ENCODE measurements at places on chromosomes 5 and 9.

DNA sequence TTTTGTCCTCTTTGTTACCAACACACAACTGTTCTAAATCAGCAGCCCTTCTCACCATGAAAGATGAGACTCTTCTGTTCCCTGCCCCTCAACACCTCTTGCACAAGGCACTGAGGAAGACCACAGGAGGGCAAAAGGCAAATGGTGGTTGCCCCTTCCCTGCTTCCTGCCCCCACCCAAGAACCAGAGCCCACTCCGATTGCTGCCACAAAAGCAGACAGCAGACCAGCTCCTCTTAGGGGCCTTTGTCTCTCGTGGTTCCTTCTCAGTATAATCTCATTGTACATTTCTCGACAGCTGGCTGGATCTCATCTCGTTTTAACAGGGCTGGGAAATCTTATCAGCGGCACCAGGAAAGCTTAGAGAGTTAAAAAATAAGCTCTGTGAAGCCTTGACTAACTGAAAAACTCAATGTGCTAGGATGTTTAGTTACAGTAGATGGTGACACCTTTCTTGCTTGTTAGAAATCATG, 1.1 kb downstream of the MVB12B start:
- DNase-seq: no peak

- DNase-seq: peak; percentile 50
These were observed 47.8 kb downstream of the ERGIC1 start for GRCh38 chr5:172881691-172882370.

- DNase-seq: no peak
These were observed 15.6 kb downstream of the SLC27A6 start for GRCh38 chr5:128980917-128981316.

GRCh38 chr5:67214707-67215447, 18.3 kb upstream of the CD180 start:
- no peak for DNase-seq

DNA sequence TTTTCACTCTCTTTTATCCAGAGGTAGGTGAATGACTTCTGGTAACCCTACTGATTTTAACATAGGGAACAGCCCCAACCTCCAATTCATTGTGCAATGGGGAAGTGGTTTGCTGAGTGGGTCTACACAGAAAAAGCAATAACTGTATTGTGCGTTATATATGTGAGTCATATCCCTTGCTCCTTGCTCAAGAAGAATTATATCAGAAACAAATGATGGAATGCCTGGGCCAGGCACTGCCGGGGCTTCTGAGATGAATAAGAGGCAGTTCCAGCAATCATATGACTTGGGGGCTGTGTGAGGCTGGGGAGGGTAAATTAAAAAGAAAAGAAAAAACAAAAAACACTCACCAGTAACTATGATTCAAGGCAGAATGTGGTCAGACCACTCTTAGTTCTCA, 79.2 kb upstream of the ABCA1 start:
- DNase-seq: peak; percentile 66

GRCh38 chr9:81608289-81608657, 81.1 kb downstream of the TLE1 start:
- no peak for DNase-seq

GRCh38 chr9:127832248-127832647, 22.2 kb downstream of the ENG start:
- DNase-seq: no peak

DNA sequence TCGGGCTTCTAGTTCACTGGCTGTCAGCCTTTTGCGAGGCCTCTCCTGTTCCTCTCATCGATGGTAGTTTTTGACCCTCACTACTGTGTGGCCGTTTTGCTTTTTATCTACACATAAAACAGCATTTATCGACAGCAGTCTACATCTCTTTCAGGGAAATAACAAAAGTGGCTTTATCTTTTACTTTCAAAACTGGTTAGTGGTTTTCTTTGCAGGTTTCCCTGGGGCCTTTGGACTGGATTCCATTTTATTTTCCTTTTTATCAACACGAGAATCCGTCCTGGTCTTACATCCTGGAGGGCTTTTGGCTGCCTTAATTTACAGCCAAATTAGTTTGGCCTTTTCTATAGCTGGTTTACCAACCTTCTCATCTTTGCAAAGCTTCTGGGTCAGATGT, 793 bp upstream of the PKD2L2 start:
- no peak for DNase-seq

- no peak for DNase-seq
These were observed 47.5 kb downstream of the UBE2QL1 start for GRCh38 chr5:6496207-6496584.

DNA sequence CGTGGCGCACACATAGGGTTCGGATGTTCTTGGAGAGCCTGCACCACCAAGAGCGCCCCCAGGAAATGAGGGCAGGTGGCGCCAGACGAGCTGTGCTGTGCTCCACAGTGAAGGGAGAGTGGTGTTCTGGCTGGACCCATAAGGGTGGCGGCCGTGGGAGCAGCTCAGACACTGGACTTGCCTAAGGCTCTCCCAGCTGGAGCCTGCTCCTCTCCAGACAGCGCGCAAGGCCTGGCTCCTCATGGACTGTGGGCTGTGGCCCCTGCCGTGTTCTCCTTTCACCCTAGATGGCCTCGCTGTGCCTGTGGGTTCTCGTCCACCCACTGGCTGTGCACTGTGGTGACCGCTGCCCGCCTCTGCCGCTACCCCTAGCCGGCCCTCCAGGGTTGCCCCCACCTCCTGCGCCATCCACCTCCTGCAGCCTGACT, 92.9 kb downstream of the EHMT1 start:
- no peak for DNase-seq

GRCh38 chr5:125463466-125464092, 717.1 kb upstream of the ZNF608 start:
- DNase-seq: no peak

DNA sequence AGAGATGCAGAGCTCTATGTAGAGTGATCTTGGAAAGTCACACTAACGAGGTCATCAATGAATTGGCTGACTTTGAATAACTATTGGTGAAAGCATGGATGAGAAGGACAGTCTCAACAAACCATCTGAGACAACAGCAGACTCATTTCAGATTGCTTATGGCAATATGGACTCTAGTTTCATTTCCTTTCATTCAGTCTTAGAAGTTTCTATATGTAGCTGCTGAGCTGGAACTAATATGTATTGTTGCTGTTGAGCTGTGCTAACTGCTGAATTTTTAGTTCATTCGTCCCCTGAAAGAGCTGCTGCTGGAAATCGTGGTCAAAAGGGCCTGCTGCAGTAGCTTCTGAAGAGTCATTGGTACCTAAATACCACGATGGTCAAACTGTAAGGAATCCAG, 31.3 kb downstream of the TNFSF15 start:
- DNase-seq: no peak

- no peak for DNase-seq
These were observed 100.9 kb upstream of the IL6ST start for GRCh38 chr5:56095579-56096102.

- no peak for DNase-seq
These were observed 22.9 kb downstream of the RGMB start for GRCh38 chr5:98796197-98796972.

DNA sequence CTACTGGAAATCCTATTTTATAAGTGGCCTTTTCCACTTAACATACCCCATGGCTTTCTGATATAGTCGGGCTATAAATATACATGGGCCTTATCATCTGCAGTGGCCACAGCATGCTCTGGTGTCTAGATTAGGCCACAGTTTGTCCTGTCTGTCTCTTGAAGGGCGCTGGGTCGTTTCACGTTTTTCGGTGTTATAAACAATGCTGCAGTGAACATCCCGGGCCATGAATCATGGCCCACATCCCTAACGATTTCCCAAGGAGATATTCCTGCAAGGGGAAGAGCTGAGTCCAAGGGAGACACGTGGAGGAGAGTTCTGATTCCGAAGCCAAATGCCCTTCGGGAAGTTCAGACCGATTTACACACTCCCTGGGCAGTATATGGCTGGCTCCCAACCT, 8.4 kb downstream of the PLPP7 start:
- no peak for DNase-seq

GRCh38 chr5:151881621-151882225, 42.9 kb downstream of the GLRA1 start:
- DNase-seq: no peak

GRCh38 chr9:129093602-129094386, 12.9 kb downstream of the DOLPP1 start:
- DNase-seq: no peak

GRCh38 chr9:93902051-93902779, 52.9 kb downstream of the BARX1 start:
- no peak for DNase-seq

DNA sequence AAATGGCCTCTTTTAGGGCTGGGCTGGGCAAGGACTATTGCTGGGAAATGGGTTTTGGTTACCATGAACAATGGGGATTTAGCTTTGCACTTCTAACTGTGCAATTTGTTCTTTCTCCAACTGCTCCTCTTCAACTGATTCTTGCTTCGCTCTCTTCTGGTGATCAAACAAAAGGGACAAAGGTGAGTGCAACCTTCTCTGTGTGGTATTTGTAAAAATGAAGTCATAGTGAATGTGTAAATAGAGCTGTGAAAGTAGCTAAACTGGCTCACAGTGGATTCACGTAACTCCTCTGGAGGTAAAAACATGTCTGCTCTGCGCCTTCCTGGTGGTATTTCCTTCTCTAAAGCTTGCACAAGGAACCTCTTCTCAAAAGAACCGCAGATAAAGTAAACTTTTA, 20.9 kb upstream of the SPINK14 start:
- DNase-seq: no peak

GRCh38 chr5:40217553-40217952, 462.2 kb upstream of the PTGER4 start:
- no peak for DNase-seq

- DNase-seq: peak; percentile 41
These were observed 7.9 kb upstream of the LHX6 start for GRCh38 chr9:122236681-122237080.

DNA sequence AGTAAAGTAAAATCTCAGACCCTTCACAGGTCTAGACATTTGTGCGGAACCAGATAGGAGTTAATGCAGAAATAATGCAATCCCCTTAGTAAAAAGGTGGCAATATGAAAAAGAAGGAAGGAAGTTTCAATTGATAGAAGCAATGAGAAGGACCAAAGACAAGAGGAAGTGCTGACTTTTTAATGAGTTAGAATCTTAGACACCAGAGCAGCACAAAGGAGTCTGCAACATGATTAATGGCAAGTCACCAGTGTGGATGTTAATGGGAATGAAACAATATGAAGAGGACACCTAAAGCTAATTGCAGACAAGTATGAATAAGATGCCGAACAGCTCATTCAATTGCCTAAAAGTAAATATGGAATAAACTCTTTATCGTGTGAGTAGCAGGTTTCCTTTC, 50.9 kb downstream of the MEGF9 start:
- no peak for DNase-seq

DNA sequence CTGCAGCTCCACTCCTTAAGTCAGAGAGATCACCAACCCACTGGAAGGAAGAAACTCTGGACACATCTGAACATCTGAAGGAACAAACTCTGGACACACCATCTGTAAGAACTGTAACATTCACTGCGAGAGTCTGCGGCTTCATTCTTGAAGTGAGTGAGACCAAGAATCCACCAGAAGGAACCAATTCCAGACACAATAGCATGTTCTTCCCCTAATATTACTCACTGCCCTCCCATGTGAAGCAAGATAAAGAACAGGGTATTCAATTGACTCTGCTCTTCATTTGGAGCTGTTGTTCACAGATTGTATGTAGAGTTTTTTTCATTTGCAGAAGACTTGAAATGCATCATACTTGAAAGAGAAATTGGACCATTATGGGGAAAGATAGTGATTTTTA, 10.8 kb downstream of the SAXO1 start:
- DNase-seq: no peak

GRCh38 chr5:143328589-143329220, 74.8 kb downstream of the NR3C1 start:
- no peak for DNase-seq

DNA sequence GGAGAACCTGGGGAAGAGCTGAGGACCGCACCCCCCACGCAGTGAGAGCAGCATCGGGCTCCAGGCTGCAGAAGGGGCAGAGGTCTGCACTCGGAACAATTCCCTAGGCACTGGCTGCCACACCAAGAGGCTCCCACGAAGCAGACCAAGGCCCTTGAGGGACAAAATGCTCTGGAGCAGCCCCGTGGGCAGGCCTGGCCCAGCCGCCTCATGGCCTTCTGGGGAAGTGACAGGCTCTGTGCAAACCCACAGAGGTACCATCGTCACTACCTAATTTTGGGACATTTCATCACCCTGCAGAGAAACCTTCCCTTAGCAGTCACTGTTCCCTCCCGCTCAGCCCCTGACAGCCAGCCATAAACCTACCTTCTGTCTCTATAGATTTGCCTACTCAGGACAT, 15.9 kb downstream of the FBXW5 start:
- no peak for DNase-seq

DNA sequence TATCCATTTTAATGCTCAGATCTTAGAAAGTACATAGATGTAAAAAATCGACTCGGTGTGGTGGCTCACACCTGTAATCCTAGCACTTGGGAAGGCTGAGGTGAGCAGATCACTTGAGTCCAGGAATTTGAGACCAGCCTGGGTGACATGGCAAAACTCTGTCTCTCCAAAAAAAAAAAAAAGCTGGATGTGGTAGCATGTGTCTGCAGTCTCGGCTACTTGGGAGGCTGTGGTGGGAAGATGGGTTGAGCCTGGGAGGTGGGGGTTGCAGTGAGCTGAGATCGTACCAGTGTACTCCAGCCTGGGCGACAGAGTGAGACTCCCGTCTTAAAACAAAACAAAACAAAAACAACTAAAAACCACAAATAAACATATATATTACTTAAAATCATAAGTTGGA, 61.4 kb downstream of the RASA1 start:
- DNase-seq: no peak

GRCh38 chr5:135859641-135860040, 25.2 kb downstream of the SLC25A48 start:
- no peak for DNase-seq

DNA sequence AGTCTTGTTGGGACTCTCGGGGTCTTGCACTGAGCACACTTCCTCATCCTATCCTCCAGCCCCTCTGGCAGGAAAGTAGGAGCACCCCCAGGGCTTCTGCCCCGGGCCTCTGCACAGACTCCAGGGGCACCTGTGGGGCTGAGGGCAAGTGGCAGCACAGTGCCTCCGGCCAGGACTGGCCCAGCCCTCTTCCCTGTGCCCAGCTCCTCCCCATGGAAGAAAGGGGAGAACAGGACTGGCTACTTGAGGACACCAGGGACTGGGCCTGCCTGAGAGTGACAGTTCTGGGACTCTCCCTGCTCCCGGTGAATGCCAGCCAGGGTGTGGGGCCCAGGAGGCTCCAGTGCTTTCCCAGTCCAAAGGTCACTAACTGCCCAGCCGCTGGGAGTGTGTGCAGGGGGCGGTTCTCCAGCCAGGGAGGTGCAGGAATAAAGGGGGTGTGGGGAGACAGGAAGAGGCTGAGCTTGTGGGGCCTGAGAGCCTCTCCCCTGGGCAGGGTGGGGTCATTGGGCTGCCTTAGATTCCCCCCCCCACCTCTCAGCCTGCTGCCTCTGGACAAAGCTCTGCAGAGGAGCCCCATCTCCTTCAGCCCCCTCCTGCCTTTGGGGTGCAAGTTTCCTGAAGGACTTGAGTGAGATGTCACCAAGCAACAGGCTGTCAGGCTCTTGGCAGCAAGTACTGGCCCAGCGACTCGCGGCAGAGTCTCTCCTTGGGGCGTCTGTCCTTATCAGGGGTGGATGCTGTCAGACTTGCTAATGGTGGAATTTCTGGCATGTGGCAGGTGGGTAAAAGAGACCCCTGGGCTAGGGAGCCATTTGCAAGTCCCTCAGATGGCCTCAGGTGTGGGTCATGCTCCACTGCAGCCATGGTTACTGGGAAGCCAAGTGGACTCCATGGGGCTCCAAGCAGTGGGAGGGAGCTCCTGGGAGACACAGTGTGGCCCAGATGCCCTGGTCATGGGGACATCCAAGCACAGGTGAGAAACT, 19.1 kb upstream of the JADE2 start:
- DNase-seq: peak; percentile 83
